Ascending aorta (tissue), 2 donors: ENCODE measurements at places on chromosomes 4 and X.
A peak's percentile ranks its signal among the peaks of the same experiment; 100 is the strongest.

DNA sequence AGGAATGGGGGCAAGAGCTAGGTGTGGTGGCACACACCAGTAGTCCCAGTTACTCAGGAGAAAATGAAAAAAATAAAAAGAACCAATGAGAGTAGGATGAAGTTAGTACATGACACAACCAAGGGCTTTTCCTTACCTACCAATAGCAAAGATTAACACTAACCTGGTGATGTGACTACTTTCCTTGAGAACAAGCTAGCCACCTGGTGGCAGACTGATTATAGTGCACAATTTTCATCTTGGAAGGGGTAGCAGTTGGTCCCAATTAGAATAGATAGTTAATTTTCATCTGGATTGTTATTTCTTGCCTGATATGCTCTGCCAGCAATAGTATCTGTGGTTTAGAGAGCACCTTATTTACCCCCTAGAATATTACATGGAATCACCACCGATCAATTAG, 1216.8 kb upstream of the PABPC4L start:
- H3K4me3 ChIP-seq, result no peak overlapping the region
- no peak for DNase-seq
- no peaks in the 10 kb centered on the region for H3K4me1 ChIP-seq
- no peaks in the 10 kb centered on the region for H3K36me3 ChIP-seq
- H3K27ac ChIP-seq, result no peak overlapping the region
- H3K27me3 ChIP-seq, result no peaks in the 10 kb centered on the region

DNA sequence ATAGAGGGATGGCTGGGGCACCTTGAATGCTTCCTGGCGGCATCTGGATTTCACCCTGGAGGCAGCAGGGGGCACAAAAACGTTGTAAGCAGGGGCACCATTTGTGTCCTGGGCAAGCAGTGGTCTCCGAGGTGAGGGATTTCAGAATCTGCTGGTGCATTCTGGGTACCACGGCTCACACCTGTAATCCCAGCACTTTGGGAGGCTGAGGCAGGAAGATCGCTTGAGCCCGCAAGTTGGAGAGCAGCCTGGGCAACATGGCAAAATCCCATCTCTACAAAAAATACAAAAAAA, 16.8 kb upstream of the TBC1D14 start:
- no peaks in the 10 kb centered on the region for H3K36me3 ChIP-seq
- H3K4me3 ChIP-seq, result no peak overlapping the region
- no peaks in the 10 kb centered on the region for H3K27me3 ChIP-seq
- no peaks in the 10 kb centered on the region for H3K4me1 ChIP-seq

- no peaks in the 10 kb centered on the region for H3K27me3 ChIP-seq
- no peaks in the 10 kb centered on the region for H3K36me3 ChIP-seq
- no peak for DNase-seq
- H3K4me1 ChIP-seq, result no peaks in the 10 kb centered on the region
- no peak overlapping the region for H3K4me3 ChIP-seq
Observed at GRCh38 chr4:43238008-43238407, 345.5 kb downstream of the GRXCR1 start.

GRCh38 chr4:93658443-93658842, 170.1 kb upstream of the ATOH1 start:
- DNase-seq, result no peak
- H3K4me1 ChIP-seq, result no peaks in the 10 kb centered on the region
- no peaks in the 10 kb centered on the region for H3K36me3 ChIP-seq
- no peaks in the 10 kb centered on the region for H3K27me3 ChIP-seq
- H3K27ac ChIP-seq, result no peak overlapping the region

DNA sequence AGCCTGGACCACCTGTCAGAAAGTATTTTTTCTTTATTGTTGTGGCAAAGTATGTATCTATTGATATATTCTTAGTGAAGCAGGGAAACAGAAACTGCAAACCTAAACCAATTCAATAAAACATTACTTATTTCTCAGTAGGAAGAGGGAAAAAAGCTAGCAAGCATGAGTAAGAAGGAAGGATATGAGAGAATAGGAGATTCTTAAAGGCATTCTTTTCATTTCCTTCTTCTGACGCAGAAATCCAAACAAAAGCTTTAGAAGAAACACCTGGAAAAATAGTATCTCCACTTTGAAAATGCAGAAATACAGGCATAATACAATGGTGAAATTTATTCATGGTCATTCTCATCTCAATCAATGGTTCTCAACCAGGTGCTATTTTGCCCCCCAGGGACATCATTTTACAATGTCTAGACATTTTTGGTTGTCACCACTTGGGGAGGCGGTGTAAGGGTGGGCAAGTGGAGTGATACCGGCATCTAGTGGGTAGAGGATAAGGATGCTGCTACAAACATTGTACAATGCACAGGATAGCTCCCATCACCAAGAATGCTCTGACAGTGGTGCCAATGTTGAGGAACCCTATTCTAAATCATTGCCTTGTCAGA, 21.7 kb upstream of the ATXN3L start:
- H3K4me3 ChIP-seq, result no peak overlapping the region
- no peaks in the 10 kb centered on the region for H3K36me3 ChIP-seq
- H3K4me1 ChIP-seq, result no peaks in the 10 kb centered on the region

GRCh38 chr4:137804906-137805495, 272.7 kb upstream of the PCDH18 start:
- no peak overlapping the region for H3K27ac ChIP-seq
- H3K36me3 ChIP-seq, result no peaks in the 10 kb centered on the region
- H3K27me3 ChIP-seq, result no peaks in the 10 kb centered on the region
- no peaks in the 10 kb centered on the region for H3K4me1 ChIP-seq

GRCh38 chrX:83416273-83416672, 91.8 kb upstream of the POU3F4 start:
- DNase-seq, result no peak
- no peak overlapping the region for H3K4me3 ChIP-seq
- H3K27ac ChIP-seq, result no peak overlapping the region
- H3K27me3 ChIP-seq, result no peaks in the 10 kb centered on the region
- no peaks in the 10 kb centered on the region for H3K4me1 ChIP-seq

DNA sequence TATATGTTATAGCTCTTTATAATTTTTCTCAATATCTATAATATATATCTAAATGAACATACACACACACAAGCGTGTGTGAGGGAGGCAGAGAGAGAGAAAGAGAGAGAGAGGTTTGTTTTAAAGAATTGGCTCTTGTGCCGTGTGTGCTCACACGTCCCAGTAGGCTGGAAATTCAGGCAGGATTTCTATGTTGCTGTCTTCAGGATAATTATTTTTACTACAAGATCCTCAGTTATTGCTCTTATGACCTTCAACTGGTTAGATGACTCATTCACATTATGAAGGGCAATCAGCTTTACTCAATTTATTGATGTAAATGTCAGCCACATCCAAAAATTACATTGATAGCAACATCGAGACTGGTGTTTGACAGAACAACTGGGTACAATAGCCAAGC, 1520.7 kb upstream of the PCDH7 start:
- no peaks in the 10 kb centered on the region for H3K36me3 ChIP-seq
- H3K27ac ChIP-seq, result no peak overlapping the region
- H3K4me3 ChIP-seq, result no peak overlapping the region
- H3K4me1 ChIP-seq, result no peaks in the 10 kb centered on the region
- no peaks in the 10 kb centered on the region for H3K27me3 ChIP-seq

DNA sequence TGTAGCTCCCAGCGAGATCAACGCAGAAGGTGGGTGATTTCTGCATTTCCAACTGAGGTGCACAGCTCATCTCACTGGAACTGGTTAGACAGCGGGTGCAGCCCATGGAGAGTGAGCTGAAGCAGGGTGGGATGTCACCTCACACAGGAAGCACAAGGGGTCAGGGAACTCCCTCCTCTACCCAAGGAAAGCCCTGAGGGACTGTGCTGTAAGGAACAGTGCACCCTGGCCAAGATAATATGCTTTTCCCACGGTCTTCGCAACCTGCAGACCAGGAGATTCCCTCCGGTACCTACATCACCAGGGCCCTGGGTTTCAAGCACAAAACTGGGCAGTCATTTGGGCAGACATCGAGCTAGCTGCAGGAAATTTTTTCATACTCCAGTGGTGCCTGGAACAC, 216.4 kb upstream of the TET2 start:
- no peak overlapping the region for H3K4me3 ChIP-seq
- no peak overlapping the region for H3K27ac ChIP-seq
- no peaks in the 10 kb centered on the region for H3K27me3 ChIP-seq
- no peaks in the 10 kb centered on the region for H3K4me1 ChIP-seq

GRCh38 chr4:149534779-149535178, 280.9 kb downstream of the IQCM start:
- H3K4me1 ChIP-seq, result no peaks in the 10 kb centered on the region
- H3K27ac ChIP-seq, result no peak overlapping the region
- no peak overlapping the region for H3K4me3 ChIP-seq
- no peaks in the 10 kb centered on the region for H3K27me3 ChIP-seq

GRCh38 chrX:150508018-150508417, 60.4 kb upstream of the MTM1 start:
- H3K4me3 ChIP-seq, result peak overlapping the region; percentile 52
- H3K27me3 ChIP-seq, result no peaks in the 10 kb centered on the region

DNA sequence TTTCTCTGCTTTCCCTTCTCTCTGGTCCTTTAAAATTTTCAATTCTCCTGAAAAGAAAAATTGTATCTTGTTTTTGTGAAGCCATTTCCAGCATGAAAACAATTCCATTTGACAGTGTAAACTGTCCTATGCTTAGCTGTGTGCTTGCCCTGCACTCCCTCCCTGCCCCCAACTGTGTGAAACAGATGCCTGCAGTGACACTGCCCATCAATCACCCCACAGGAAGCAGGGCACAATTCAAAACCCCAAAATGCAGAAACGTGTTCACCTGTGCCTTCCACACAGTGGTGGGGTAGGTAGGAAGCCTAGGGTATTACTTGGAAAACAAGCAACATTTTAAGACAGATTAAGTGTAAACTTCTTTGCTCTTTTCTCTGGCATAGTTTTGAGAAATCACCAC, 6.2 kb upstream of the FHDC1 start:
- no peaks in the 10 kb centered on the region for H3K4me1 ChIP-seq
- H3K27ac ChIP-seq, result no peak overlapping the region
- no peak overlapping the region for H3K4me3 ChIP-seq
- DNase-seq, result no peak
- H3K36me3 ChIP-seq, result no peaks in the 10 kb centered on the region
- no peaks in the 10 kb centered on the region for H3K27me3 ChIP-seq

- no peaks in the 10 kb centered on the region for H3K27me3 ChIP-seq
- H3K4me1 ChIP-seq, result no peaks in the 10 kb centered on the region
- H3K36me3 ChIP-seq, result no peaks in the 10 kb centered on the region
- DNase-seq, result no peak
Observed at GRCh38 chr4:126790633-126791032, 842.1 kb upstream of the INTU start.

DNA sequence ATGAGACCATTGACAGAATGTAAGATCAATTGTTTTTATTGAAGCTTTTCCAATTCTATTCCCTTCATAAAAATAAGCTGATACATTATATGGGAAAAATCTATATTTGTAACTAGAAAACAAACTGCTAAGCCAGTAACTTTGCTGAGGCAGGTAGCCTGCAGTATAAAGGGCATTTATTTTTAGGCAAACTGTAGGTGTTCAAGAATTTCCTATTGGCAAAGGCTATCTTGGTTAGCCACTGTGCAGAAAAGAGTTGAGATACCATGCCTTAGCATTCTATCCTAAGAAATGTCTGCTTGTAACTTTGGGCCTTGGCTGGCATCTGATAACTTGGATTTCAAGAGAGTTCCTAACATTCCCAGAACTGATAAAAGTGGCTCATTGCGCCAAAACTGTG, 18.5 kb upstream of the PRRG1 start:
- no peak overlapping the region for H3K27ac ChIP-seq
- no peak for DNase-seq
- H3K36me3 ChIP-seq, result no peaks in the 10 kb centered on the region
- no peak overlapping the region for H3K4me3 ChIP-seq

- H3K27me3 ChIP-seq, result no peaks in the 10 kb centered on the region
- H3K4me3 ChIP-seq, result no peak overlapping the region
- H3K27ac ChIP-seq, result no peak overlapping the region
- no peaks in the 10 kb centered on the region for H3K4me1 ChIP-seq
- H3K36me3 ChIP-seq, result no peaks in the 10 kb centered on the region
- no peak for DNase-seq
Observed at GRCh38 chrX:87572901-87573300, 55.3 kb downstream of the KLHL4 start.

GRCh38 chrX:110006821-110007375, 4.0 kb downstream of the TMEM164 start:
- no peak overlapping the region for H3K27ac ChIP-seq
- no peak overlapping the region for H3K4me3 ChIP-seq
- no peaks in the 10 kb centered on the region for H3K27me3 ChIP-seq

- H3K4me3 ChIP-seq, result no peak overlapping the region
- no peaks in the 10 kb centered on the region for H3K36me3 ChIP-seq
- no peak overlapping the region for H3K27ac ChIP-seq
- H3K27me3 ChIP-seq, result no peaks in the 10 kb centered on the region
- H3K4me1 ChIP-seq, result no peaks in the 10 kb centered on the region
- DNase-seq, result no peak
Observed at GRCh38 chrX:111445485-111445884, 33.5 kb upstream of the DCX start.

GRCh38 chr4:162841753-162842152, 324.9 kb downstream of the NAF1 start:
- H3K27ac ChIP-seq, result no peak overlapping the region
- no peaks in the 10 kb centered on the region for H3K36me3 ChIP-seq
- no peaks in the 10 kb centered on the region for H3K27me3 ChIP-seq
- no peaks in the 10 kb centered on the region for H3K4me1 ChIP-seq
- DNase-seq, result no peak

- no peaks in the 10 kb centered on the region for H3K27me3 ChIP-seq
- no peaks in the 10 kb centered on the region for H3K4me1 ChIP-seq
- no peak for DNase-seq
Observed at GRCh38 chr4:61223385-61223784, 23.3 kb downstream of the ADGRL3 start.
